AG04449 (cell line): ENCODE measurements at places on chromosomes 16 and 17.

- no peak for DNase-seq
These were observed 310.1 kb downstream of the C16orf95 start for GRCh38 chr16:87006789-87007745.

DNA sequence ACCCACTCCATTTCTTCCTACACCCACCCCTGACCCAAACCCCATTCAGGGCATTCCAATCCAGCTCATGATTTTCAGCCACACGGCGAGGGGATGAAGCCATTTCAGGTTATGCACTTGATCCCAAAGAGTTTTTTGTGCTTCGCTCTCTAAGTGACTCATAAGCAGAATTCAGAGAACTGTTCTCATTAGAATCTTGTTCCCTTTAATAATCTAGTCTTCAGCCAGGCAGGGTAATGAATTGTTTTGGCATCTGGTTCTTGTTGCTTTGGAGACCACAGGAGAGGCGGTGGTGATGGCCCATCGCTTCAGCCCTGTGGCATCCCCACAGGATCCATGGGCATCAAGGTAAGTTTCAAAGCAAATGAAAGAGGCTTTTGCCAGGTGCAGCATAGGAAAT, 4.8 kb upstream of the KRT31 start:
- no peak for DNase-seq

GRCh38 chr17:901964-902363, 77.6 kb downstream of the NXN start:
- no peak for DNase-seq

GRCh38 chr17:789160-789840, 7.1 kb downstream of the MRM3 start:
- no peak for DNase-seq
